Mesothelial cell of epicardium (in vitro differentiated cells): ENCODE measurements at places on chromosomes 13 and 19. TPM values are rescaled to one million over a fixed set of nuclear protein-coding genes. Genes with fewer than 3 reads are reported as not detected.

Gene TEX29
- 0.41 to 0.51 TPM (median 0.45 TPM) in 3 replicates for total RNA-seq

Gene ZNF726
- total RNA-seq: 4.8 to 5.5 TPM (median 5.2 TPM) in 3 replicates

Gene DACH1
- total RNA-seq: 66.8 to 69.0 TPM (median 67.0 TPM) in 3 replicates

Gene VSTM2B
- total RNA-seq: not detected in 3 replicates

Gene SMAD9
- 30.9 to 32.3 TPM (median 31.9 TPM) in 3 replicates for total RNA-seq

Gene ACTL9
- total RNA-seq: not detected in 3 replicates

Gene ADPRHL1
- total RNA-seq: 3.4 to 4.2 TPM (median 4.1 TPM) in 3 replicates

Gene SBSN
- 0.32 to 0.49 TPM (median 0.47 TPM) in 3 replicates for total RNA-seq

Gene SLC10A2
- total RNA-seq: not detected in 3 replicates

Gene ERICH6B
- total RNA-seq: not detected in 3 replicates

Gene DEDD2
- total RNA-seq: 21.3 to 24.0 TPM (median 23.7 TPM) in 3 replicates

Gene ERFL
- 0.49 to 0.67 TPM (median 0.59 TPM) in 3 replicates for total RNA-seq

Gene SMIM24
- 0.60 TPM in 1 of 3 replicates, not detected in the others for total RNA-seq

Gene ZNF43
- 54.2 to 57.3 TPM (median 55.8 TPM) in 3 replicates for total RNA-seq

Gene ZNF443
- 6.3 to 7.8 TPM (median 7.3 TPM) in 3 replicates for total RNA-seq

Gene ATXN8OS
- total RNA-seq: not detected in 3 replicates

Gene SIGLEC14
- total RNA-seq: not detected in 3 replicates

Gene ACP7
- not detected in 3 replicates for total RNA-seq
